ENCODE measurements at places on chromosomes 3 and 15.

DNA sequence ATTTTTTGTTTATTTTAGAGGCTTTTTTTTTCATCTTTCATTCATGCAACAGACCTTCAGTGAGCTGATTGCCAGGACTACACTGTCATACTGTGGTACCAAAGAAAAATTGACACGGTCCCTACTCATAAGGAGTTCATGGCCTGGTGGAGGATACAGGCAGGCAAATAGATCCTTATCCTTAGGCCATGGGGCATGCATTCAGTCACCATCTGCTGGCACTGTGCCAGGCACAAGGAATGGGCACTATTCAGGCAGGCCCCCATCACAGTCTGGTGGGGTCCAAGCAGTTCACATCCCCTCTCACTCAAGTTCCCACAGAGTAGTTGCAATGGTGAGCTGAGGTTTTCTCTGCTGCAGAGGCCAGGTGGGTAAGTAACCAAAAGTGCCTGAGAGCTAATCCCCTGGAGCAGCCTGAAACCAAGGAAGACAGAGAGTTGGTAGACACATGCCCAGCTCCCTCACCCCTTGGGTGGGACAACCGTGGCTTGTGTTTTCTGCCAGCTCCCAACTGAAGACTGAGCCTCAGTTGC is 17.3 kb downstream of the CISH start:
- DNase-seq, result no peak

DNA sequence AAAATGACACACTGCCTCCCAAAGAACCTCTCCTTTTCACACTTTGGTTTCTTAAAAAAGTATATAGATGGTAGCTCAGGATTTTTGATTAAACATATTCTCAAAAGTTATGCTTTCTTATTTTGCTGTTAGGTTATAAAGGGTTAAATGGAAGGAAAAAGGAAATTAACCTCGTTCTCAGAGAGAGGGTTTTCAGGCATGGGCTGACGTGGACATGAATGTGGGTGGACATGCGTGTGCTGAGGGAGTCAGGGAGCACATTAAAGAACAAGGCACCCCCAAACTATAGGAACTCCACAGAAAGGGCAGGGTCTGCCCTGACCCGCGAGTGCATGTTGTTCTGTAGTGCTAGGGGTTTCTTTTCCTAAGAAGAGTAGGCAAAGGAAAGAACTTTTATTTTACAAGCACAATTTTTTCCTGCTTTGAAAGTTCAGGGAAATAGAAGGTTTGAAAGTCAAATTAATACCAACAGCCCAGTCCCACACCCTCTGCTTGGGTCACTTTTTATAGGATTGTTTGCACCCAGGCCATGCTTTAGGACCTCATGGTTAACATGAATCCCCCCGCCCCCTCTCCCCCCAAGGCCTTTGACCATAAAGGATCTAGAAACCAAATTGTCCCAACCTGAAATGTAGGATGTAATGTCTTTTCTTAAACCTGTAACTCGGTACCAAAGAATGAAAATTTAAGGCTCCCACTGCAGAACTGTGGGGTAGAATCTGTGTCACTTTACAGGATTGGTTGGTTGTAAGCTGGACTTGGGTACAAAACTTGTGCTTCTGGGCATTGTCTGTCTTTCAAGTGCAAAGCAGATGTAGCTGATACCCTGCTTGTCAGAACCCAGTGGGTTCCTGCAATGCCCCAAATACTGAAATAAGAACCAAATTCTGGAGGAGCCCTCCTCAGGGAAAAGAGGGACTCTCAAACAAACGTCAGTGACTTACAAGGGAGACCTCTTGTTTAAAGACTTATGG is 58.5 kb upstream of the CCR4 start:
- DNase-seq, result no peak

GRCh38 chr15:90002428-90002844 is 1.3 kb downstream of the ZNF710 start:
- DNase-seq, result no peak

DNA sequence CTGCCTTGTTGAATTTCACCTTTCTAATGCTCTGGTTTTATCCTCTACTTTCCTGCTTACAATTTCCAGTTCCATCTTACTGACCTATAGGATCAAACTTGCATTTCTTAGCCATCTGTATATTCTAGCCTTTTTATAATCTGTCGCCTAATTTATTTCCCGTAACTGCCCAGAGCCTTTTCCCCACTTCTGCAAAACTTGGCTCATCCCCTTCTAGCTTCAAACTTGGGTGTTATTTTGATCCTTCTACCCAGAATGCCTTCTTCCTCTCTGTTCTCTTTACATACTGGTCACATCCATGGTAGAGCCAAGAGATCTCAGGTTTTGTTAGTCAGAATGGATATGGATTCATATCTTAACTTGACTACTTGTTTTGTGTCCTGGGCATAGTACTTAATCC is 2.6 kb downstream of the SACM1L start:
- no peak for DNase-seq

GRCh38 chr3:127254033-127254644 is 33.7 kb downstream of the PRR20G start:
- no peak for DNase-seq

DNA sequence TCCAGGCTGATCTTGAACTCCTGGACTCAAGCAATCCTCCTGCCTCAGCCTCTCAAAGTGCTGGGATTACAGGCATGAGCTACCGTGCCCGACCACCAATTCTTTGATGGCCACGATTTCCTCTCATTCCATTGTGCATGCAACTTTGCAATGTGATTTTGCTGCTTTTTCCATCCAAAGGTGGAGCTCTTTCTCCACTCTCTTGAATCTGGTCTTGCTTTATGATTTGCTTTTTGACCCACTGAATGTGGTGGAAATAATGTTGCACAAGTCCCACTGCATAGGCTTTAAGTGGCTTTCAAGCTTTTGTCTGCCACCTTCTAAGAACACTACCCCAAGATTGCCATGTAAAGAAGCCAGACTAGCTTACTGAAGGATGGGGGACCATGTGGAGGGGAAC is 10.6 kb downstream of the RPS27L start:
- no peak for DNase-seq

GRCh38 chr15:93372208-93372864 is 283.3 kb upstream of the RGMA start:
- DNase-seq, result no peak
